A549 treated with ZK216348 at 1 μM for 4 hours (cell line): ENCODE measurements at places on chromosomes 5 and 9. TPM values are rescaled to one million over a fixed set of nuclear protein-coding genes. Genes with fewer than 3 reads are reported as not detected.

The TXNDC8 gene
- total RNA-seq, result not detected in 5 replicates

The DBN1 gene
- total RNA-seq, result 44.4 to 81.4 TPM (median 67.6 TPM) in 5 replicates

The TNFSF15 gene
- 0.05 to 0.25 TPM (median 0.16 TPM) in 5 replicates for total RNA-seq

The LRRC70 gene
- 0.25 TPM in 1 of 5 replicates, not detected in the others for total RNA-seq

The CERT1 gene
- total RNA-seq, result 18.9 to 34.6 TPM (median 25.0 TPM) in 5 replicates

The GKAP1 gene
- 4.0 to 7.5 TPM (median 5.8 TPM) in 5 replicates for total RNA-seq

The FPGS gene
- 39.9 to 58.3 TPM (median 48.9 TPM) in 5 replicates for total RNA-seq

The DMRT3 gene
- total RNA-seq, result not detected in 5 replicates

The PROB1 gene
- 0.18 to 0.37 TPM (median 0.28 TPM) in 5 replicates for total RNA-seq

The CNTFR gene
- total RNA-seq, result 0.08 to 0.20 TPM (median 0.09 TPM) in 3 of 5 replicates, not detected in the others

The STPG3 gene
- total RNA-seq, result not detected in 5 replicates

The ANKRD34B gene
- 0.06 to 0.31 TPM (median 0.25 TPM) in 4 of 5 replicates, not detected in the other for total RNA-seq

The QRFP gene
- not detected in 5 replicates for total RNA-seq

The PDZD2 gene
- total RNA-seq, result 0.15 to 0.45 TPM (median 0.25 TPM) in 5 replicates

The FIBCD1 gene
- 4.1 to 16.6 TPM (median 14.7 TPM) in 5 replicates for total RNA-seq

The IER5L gene
- total RNA-seq, result 21.5 to 65.8 TPM (median 62.4 TPM) in 5 replicates

The NOXA1 gene
- total RNA-seq, result 0.53 to 2.1 TPM (median 1.9 TPM) in 5 replicates

The ORM2 gene
- total RNA-seq, result not detected in 5 replicates

The C9 gene
- total RNA-seq, result not detected in 5 replicates

The SH3RF2 gene
- total RNA-seq, result 1.6 to 3.1 TPM (median 2.5 TPM) in 5 replicates

The NR2F1 gene
- 3.6 to 5.3 TPM (median 4.4 TPM) in 5 replicates for total RNA-seq

The FAM153A gene
- not detected in 5 replicates for total RNA-seq

The PTPN3 gene
- 13.1 to 17.4 TPM (median 16.5 TPM) in 5 replicates for total RNA-seq

The BTNL3 gene
- total RNA-seq, result not detected in 5 replicates

The PCDHB10 gene
- not detected in 5 replicates for total RNA-seq

The AQP7 gene
- 0.36 to 0.95 TPM (median 0.47 TPM) in 5 replicates for total RNA-seq

The MAMDC2 gene
- 0.18 to 0.43 TPM (median 0.21 TPM) in 5 replicates for total RNA-seq

The LOX gene
- 0.76 to 1.7 TPM (median 1.4 TPM) in 5 replicates for total RNA-seq

The ZBED3 gene
- total RNA-seq, result 3.0 to 4.5 TPM (median 3.7 TPM) in 5 replicates

The PTGS1 gene
- 1.3 to 1.6 TPM (median 1.6 TPM) in 5 replicates for total RNA-seq
